ENCODE measurements at places on chromosomes 7 and 10.
A peak's percentile ranks its signal among the peaks of the same experiment; 100 is the strongest.

DNA sequence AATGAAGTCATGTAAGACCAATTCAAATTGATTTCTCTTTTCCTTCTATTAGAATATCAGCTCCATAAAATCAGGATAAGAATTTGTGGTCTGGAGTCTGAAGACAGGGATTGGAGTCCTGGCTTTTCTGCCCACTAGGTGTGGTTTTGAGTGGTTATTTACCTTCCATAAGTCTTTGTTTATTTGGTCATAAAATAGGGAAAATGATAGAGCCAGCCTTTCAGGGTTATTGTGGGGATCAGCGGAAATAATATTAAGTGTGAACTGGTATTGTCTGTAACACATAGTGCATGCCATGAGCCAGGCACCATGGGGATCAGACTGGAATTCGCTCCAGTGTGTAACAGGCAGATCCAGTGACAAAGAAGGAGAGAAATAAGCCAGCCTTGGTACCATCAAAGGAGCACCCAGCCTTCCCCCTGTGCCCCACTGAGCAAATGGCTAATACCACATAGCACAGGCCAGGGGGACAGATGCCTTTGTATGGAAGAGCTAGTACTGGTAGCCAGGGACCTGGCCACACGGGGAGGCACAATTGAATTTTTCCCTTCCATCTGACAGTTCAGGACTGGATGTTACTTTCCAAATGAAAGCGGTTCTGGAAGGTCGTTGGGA, 509.7 kb upstream of the PODXL start:
- DNase-seq = no peak

DNA sequence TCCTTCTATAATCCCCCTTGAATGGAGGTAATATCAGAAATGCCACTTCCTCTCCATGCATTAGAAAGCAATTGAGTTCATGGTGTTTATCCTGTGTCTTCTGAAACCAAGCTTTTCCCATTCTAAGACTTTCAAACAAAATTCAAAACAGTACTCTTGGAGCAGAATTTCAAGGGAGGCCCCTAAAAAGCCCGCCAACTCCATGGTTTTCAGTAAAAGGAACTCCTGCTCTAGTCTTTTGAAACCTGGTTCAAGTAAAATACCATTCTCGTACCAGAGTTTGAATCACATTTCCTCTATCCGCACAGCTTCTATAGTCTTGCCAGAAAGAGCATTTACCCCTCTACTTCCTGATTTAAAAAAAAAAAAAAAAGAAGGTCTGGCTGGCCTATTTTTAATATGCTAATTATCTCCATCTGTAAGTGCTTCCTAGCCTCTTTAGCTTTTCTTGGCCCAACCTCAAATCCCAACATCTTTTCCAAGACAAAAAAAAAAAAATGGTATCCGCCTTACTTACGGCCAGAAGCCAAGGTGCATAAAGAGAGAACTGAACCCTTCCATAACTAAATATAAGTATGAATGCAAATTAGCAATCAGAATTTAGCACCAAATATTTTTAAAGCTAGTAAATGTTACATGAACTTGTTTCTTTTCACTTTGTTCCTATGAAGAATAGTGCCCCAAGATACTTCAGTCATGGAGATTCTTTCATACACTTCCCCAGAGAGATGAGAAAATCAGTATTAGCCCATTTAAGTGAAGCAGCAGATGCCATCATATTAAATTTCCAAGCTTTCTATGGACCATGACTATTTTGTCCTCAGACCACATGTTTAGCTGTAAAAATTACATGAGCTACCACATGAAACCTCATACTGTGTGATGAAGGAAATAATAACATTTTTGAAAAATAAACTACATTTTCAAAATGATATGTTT, 199.9 kb upstream of the FAM3C start:
- DNase-seq = no peak

DNA sequence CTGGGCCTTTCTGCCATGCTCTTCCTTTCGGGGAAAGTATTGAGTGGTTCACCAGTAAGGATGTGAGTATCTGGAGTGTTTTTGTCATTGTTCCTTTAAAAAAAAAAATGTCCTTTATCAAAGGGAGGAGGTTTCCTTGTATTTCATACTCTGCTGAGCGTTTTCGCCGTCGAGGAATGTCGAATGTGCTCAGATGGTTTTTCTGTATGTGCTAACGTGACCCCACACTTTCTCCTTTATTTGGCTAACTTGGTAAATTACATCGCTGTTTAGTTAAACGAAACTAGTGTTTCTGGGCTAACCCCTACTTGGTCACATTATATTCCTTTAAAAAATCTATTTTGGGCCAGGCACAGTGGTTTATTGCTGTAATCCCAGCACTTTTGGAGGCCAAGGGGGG, 45.9 kb downstream of the INPP5A start:
- DNase-seq = no peak

- DNase-seq = no peak
Measured at GRCh38 chr7:46205478-46205877, 284.4 kb upstream of the IGFBP3 start.

DNA sequence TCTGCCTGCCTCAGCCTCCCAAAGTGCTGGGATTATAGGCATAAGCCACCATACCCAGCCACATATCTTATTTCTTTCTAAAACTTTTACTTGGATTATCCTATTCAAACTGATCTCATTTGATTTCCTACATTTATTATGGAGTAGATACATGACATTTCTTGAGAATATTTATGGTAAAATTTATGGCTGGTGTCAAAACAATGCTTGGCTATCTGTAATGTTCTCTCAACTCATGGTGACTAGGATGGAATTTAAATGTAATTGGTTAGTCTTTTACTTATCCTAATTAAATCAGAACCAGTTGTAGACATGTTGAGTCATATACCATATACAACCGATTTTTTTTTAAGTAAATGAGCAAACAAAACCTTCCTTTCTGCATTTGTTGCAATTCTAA, 4.1 kb downstream of the NUP42 start:
- DNase-seq = no peak

DNA sequence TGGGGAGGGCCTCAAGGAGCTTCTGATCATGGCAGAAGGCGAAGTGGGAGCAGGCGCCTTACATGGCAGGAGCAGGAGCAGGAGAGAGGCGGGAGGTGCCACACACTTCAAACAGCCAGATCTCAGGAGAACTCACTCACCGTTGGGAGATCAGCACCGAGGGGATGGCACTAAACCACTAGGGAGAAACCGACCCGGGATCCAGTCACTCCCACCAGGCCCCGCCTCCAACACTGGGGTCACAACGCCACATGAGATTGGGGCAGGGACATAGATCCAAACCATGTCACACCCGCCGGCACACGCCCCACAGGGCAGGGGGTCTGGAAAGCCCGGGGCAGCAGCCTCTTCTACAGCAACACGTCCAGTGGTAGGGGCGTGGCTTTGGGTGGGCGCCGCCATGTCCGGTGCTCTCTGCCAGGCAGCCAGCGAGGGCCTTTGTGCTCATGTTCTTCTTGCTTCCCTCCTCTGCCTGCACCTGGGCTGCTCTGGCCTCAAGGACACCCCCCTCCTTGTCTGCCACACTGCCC, 233.8 kb upstream of the SHH start:
- DNase-seq = no peak

GRCh38 chr7:132352800-132353199, 223.5 kb downstream of the PLXNA4 start:
- DNase-seq = no peak

- DNase-seq = peak; percentile 33
Measured at GRCh38 chr7:141701489-141702046, 398 bp downstream of the DENND11 start.

DNA sequence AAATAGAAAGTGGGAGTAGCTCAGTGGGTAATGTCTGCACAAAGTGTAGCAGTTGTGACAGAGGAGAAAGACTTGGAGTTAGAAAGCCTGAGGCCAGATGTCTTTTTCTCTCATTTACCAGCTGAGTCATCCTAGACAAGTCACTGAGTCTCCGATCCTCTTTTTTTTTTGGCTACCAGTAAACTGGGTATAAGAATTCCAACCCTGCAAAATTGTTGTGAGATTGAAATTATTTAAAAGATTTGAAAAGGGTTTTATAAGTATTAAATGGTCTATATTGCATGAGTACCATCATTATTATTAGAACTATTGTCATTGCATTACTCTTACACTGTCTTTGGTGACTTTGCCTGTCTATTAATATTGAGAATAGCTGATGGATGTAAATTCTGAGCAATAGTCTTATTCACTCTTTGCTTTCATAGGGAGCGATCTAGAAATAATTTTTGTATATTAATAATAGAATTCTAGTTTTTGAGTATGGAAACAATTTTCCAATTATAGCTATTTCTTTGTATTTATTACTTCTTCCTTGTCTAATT, 74.0 kb downstream of the ARID5B start:
- DNase-seq = no peak

DNA sequence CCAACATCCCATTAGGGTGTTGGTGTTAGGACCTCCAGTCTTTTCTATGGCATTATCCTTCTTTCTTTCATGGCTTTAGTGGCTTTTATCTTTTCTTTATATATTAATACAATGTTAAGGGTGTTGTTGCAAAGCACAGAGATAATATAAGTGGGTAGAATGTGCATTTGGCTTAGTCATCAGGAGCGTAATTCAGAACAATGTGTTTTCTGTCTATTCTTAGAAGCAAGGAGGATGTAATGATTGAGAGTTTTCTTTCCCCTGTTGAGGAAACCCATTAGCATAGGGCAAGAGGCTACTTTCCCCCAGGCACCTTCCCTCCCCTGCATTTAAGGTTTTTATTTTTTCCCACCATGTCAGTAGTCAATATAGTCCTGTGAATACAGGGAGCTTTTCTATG, 79.7 kb downstream of the TMEM106B start:
- no peak for DNase-seq

DNA sequence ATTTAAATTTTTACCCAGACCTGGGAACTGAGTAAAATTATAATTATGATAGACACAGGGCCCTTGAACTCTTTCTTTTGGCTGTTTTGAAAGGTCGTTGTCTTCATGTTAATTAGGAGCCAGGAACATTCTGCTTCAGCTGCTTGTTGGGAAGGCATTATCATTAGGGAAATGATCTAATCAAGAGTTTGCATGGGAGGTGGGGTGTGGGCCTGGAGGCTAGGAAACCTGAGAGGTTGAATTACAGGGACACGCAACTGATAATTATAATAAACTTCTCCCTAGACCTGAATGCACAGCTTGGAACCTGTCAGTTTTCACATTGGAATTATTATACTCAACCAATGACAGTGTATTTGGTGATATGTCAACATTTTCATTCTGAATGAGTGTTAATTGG, 237.7 kb downstream of the CACNB2 start:
- DNase-seq = no peak

DNA sequence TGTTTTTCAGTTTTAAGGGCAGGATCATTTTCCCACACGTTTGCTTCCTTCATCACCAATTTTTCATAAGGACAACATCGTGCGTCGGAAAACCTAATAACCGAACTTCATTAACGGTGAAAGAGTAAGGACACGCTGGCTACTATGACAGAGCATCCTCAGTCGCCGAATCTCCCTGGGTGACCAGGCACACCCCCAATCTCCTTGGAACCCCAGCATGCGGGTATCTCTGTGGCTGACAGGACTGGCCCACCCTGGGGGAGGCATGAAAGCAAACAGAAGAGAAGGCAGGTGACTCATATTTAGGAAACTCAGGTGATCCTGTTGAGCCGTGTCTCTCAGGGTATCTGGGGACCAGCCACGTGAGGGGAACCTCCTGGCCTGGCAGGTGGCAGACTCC, 134.2 kb downstream of the DIP2C start:
- no peak for DNase-seq

GRCh38 chr7:95263785-95264362, 60.5 kb downstream of the PON1 start:
- DNase-seq = no peak

DNA sequence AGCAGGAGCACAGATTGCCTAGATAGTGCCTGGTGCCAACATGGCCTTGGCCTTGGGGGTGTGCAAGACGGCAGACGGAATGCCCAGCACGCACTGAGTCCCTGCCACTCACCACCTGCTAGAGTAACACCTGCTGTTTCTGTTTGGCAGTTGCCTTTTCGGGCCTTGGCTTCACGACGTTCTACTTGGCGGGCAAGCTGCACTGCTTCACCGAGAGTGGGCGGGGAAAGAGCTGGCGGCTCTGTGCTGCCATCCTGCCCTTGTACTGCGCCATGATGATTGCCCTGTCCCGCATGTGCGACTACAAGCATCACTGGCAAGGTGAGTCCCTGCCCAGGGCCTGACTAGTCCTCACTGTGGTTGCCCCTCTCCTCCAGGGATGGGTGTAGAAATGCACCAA, 118.0 kb downstream of the PLPP4 start:
- no peak for DNase-seq

- no peak for DNase-seq
Measured at GRCh38 chr10:74892839-74893238, 66.4 kb downstream of the KAT6B start.

- no peak for DNase-seq
Measured at GRCh38 chr7:158394936-158395335, 192.7 kb downstream of the PTPRN2 start.

- no peak for DNase-seq
Measured at GRCh38 chr10:82089327-82089726, 214.3 kb downstream of the NRG3 start.

DNA sequence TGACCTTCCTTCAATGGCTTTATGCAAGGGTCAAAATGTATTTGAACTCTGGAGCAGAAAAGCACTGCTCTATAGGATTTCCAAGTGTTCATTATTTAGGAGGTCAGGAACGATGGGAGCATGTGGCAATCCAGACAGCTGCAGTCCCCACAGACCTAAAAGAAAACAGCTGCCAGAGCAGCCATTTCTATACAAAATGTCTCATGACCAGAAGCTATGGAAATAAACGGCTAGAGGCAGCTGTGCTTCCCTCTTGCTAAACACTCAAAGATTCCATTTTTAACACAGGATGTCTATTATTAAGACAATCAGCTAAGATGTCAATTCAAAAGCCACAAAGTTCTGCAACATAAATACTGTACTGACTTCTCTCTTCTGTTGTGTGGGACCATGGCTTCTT, 879.1 kb upstream of the C7orf33 start:
- no peak for DNase-seq

DNA sequence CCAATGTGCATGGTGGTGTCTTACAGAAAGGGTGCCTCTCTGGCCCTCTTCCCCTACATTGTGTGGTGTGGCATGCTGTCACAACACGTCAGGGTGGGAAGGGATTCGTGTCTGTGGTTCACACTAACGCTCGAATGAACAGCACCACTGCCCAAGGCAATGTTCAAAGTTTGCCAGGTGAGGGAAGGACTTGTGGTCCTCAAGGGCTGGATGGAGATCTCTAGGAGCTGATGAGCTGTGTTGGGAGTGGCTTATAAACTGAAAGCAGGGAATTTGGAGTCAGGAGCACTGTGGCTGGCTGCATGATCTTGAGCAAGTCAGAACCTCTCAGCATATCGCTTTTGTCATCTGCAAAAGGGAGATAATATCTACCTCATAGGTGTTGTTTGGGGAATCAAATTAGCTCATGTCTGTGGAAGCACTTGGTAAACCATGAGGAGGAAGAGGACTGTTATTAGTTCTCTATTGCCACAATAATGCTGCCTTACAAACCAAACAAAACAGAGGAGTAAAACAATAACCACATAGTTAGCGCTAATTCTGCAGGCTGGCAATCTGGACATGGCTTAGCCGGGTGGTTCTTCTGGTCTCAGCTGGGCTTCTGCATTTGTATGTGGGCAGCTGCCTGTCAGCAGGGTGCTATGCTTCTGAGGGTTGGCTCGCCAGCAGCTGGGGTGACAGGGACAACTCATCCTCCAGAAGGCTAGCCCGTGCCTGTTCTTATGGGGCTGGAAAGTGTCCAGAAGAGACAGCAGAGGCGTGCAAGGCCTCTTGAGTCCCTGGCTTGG, 22.9 kb upstream of the C10orf105 start:
- DNase-seq = no peak

- no peak for DNase-seq
Measured at GRCh38 chr10:29243750-29244149, 45.1 kb upstream of the LYZL1 start.
